CD4-positive, CD25-positive, alpha-beta regulatory T cell (primary cell): ENCODE measurements at places on chromosomes 1 and 21. TPM values are rescaled to one million over a fixed set of nuclear protein-coding genes. Genes with fewer than 3 reads are reported as not detected.
A peak's percentile ranks its signal among the peaks of the same experiment; 100 is the strongest.

DNA sequence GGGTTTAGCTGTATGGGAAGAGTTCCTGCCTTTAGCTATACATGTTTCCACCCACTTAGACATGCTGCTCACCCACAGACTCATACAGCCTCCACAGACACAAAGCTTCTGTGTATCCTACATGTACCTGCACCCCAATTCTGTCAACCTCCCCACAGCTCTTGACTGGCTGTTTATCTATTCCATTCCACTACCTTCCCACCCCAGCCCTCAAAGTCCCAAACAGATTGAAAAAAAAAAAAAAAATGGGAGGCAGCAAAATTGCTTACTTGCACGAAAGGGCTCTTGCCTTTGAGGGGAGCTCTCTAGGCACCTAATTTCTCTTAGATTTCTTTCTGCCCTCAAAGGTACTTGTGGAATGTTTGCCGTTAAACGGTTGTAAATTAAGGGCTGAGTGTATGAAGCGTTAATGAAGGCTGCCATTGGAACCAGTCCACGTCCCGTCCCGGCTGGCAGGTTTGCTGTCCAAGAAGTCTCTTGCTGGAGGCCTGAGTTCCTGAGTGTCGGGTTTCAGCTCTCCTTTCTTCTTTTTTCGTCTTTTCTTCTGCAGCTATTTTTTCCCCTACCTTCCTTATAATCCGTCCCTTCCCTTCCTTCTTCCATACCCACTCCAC is 43.6 kb downstream of the PBX1 start:
- no peak for DNase-seq
- no peaks in the 10 kb centered on the region for H3K36me3 ChIP-seq
- H3K4me1 ChIP-seq, result no peaks in the 10 kb centered on the region
- H3K27me3 ChIP-seq, result no peaks in the 10 kb centered on the region
- H3K4me3 ChIP-seq, result no peak overlapping the region

- H3K27ac ChIP-seq, result peak overlapping the region; percentile 77
- no peaks in the 10 kb centered on the region for H3K36me3 ChIP-seq
- peaks cover 54% of the 10 kb centered on the region for H3K4me1 ChIP-seq
- DNase-seq, result peak; percentile 84
- H3K27me3 ChIP-seq, result no peaks in the 10 kb centered on the region
- peak overlapping the region; percentile 33 for H3K4me3 ChIP-seq
Observed at GRCh38 chr1:206551986-206552326, 44.6 kb downstream of the RASSF5 start.

GRCh38 chr1:27633298-27633610 is 1.7 kb downstream of the FGR start:
- no peaks in the 10 kb centered on the region for H3K27me3 ChIP-seq
- DNase-seq, result no peak
- peak overlapping the region; percentile 43 for H3K4me3 ChIP-seq
- peak overlapping the region; percentile 66 for H3K27ac ChIP-seq
- H3K4me1 ChIP-seq, result peaks cover 40% of the 10 kb centered on the region
- H3K36me3 ChIP-seq, result no peaks in the 10 kb centered on the region

The DPM3 gene
- 28.1 TPM for total RNA-seq

DNA sequence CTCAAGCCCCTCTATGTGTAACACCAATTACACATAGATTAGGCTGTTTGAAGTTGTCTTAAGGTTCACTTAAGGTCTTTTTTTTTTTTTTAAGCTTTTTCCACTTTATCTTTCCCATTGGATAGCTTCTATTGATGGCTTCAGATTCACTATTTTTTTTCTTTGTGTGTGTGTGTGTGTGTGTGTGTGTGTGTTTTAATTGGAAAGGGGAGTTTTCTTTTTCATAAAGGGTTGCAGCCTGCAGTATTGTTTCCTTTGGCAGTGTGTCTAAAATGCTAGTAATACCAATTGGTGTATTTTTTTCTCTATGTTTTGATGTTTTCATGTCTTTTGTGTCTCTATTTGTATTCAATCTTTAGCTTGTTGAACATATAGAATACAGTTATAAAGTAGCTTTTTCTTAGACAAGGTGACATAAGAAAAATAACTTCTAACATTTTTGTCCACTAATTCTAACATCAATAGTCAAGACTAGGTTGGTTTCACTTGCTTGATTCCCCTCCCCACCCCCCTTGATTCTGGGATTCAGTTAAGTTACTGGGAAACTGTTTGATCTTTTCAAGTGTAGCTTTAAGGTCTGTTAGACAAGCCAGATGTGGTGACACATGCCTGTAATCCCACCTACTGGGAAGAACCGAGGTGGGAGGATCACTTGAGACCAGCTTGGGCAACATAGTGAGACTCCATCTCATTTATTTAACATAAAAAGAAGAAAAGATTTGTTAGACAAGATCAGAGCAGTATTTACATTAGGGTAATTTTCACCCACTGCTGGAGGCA is 21.4 kb downstream of the PRRC2C start:
- no peaks in the 10 kb centered on the region for H3K27me3 ChIP-seq
- peaks cover 68% of the 10 kb centered on the region for H3K4me1 ChIP-seq
- H3K27ac ChIP-seq, result peak overlapping the region; percentile 25
- DNase-seq, result no peak

The VANGL2 gene
- total RNA-seq, result 0.07 TPM

DNA sequence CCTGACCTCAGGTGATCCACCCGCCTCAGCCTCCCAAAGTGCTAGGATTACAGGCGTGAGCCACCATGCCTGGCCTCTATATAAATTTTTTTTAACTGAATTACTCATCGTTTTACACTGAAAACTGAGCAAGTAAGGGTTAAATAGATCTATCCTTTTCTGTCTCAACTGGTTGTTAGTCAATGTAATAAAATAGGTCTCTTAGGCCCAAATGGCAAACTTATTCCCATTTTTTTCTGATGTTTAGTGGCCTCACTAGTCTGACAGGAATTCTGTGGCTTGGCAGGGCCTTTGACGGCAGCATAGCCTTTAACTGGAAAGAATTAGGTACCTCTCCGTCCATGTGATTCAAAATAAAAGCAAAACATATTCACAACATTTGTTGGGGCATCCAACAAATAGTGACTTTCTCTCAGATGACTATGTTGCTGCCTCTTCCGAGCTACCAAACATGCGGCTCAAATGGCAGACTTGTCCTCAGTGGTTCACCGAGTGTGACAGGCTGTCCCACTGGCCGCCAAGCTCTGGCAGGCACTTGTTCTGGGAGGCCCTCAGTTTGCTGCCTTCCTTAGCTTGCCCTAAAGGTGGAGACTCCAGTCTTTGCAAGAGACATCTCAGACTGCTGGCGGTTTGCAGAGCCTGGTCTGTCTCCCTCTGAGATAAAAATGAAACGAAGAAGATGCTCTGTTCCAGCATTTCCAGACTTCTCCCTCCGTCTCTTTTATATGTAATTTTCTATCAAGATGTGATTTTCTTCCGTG is 17.4 kb downstream of the ATP1A4 start:
- no peaks in the 10 kb centered on the region for H3K4me1 ChIP-seq
- DNase-seq, result no peak
- H3K27me3 ChIP-seq, result no peaks in the 10 kb centered on the region
- no peak overlapping the region for H3K27ac ChIP-seq
- H3K36me3 ChIP-seq, result no peaks in the 10 kb centered on the region

- no peaks in the 10 kb centered on the region for H3K36me3 ChIP-seq
- DNase-seq, result no peak
- no peaks in the 10 kb centered on the region for H3K27me3 ChIP-seq
- no peaks in the 10 kb centered on the region for H3K4me1 ChIP-seq
- no peak overlapping the region for H3K27ac ChIP-seq
Observed at GRCh38 chr1:55298167-55298894, 83.2 kb upstream of the USP24 start.

DNA sequence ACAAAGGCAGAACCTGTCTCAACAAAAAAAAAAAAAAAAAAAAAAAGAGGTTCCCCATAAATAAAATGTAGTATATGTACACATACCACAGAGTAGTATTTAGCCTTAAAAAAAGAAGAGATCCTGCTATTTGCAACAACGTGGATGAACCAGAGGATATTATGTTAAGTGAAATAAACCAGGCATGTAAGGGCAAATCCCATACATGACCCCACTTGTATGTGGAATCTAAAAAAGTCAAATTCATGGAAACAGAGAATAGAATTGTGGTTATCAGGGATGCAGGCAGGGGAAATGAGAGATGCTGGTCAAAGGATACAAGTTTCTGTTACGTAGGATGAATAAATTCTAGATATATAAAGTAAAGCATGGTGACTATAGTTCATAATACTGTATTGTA is 16.7 kb downstream of the SLC44A3 start:
- H3K36me3 ChIP-seq, result no peaks in the 10 kb centered on the region
- no peak for DNase-seq
- H3K27me3 ChIP-seq, result peaks cover 2% of the 10 kb centered on the region
- no peaks in the 10 kb centered on the region for H3K4me1 ChIP-seq
- H3K4me3 ChIP-seq, result no peak overlapping the region

The LRRC71 gene
- not detected for total RNA-seq

DNA sequence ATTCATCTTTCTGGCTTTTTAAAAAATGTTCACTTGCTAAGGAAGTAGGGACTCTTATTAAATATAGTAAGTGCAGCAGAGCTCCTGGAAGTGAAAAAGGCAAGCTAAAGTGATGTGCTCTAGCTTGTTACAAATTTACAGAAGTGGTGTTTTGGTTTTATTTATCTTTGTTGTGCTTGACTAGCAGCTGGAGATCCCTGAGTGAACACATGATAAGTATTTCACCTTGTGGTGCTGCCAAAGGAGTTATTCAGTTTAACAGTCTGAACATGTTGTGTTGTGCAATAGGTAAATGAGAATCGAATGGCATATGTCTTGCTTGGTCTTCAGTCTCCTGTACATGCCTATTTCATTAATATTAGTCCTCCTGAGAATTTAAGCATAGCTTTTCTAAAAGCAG is 315.7 kb downstream of the TPR start:
- H3K36me3 ChIP-seq, result no peaks in the 10 kb centered on the region
- H3K27me3 ChIP-seq, result no peaks in the 10 kb centered on the region
- no peak for DNase-seq
- no peak overlapping the region for H3K4me3 ChIP-seq
- H3K27ac ChIP-seq, result no peak overlapping the region

The FCRL4 gene
- not detected for total RNA-seq

- H3K36me3 ChIP-seq, result no peaks in the 10 kb centered on the region
- no peak overlapping the region for H3K27ac ChIP-seq
- no peak for DNase-seq
- peaks cover 31% of the 10 kb centered on the region for H3K4me1 ChIP-seq
Observed at GRCh38 chr1:180236698-180237509, 6.8 kb downstream of the LHX4 start.

GRCh38 chr21:38811257-38811656 is 5.5 kb downstream of the ETS2 start:
- no peak overlapping the region for H3K4me3 ChIP-seq
- H3K4me1 ChIP-seq, result peaks cover 16% of the 10 kb centered on the region
- H3K27ac ChIP-seq, result no peak overlapping the region
- no peaks in the 10 kb centered on the region for H3K27me3 ChIP-seq
- no peak for DNase-seq

DNA sequence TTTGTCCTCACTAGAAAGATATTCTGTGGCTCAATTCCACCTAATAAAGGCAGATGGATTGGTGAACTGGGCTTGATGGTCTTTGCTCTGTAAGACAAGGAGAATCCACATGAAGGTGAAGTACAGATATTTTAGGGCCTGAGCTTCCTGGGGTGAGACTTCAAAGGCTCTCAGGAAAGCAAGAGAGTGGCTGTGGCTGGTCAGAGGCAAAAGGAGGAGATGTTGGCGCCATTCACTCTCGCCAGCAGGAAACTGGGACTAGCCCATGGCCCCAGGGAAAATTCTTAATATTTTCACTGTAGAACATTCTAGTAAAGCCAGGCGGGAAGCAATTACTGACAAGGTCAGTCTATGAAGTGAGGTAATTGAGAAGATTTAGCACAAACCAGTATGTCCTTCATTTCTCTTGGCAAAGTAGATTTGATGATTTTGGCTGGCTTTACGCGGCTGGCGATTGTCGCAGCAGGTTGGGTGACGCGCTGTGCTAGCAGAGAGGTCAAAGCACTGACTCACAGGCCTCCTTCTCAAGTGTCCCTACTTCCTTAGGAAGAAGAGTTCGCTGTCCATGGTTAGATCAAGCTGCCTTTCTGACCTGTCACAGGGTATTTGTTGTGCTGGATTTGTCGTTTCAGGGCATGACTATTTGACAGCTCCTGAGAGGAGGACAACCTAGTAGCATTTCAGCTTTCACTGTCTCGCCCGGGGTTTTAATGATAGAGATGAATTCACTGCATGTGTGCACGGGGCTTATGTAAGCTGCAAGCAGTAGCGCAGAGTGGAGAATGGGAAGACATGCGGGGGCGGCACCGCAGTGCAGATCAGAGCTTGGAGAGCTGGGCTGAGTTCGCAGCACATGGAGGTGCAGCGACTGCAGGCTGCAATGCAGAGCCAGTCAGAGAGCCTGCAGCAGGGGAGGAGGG is 32.7 kb downstream of the XCL1 start:
- H3K36me3 ChIP-seq, result no peaks in the 10 kb centered on the region
- no peak overlapping the region for H3K4me3 ChIP-seq
- H3K27ac ChIP-seq, result no peak overlapping the region
- no peak for DNase-seq
- H3K27me3 ChIP-seq, result peaks cover 2% of the 10 kb centered on the region
